ENCODE measurements at places on chromosomes 11 and 22.

DNA sequence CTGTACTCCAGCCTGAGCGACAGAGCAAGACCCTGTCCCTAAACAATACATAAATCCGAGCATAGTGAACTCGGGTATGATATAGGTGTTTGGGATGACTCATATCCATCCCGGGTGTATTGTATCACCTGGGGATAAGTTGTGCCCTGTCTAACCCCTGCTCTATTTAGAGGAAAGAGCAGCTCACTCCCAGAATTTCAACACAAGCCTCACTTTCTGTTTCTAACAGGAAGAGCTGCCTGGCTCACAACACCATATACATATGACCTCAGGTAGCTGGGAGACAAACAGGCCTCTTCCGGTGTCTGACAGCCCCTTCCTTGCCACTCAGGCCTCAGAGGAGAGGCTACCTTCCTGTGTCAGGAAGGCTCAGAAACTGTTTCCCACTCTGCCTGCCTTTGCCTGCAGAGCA, 9.9 kb upstream of the MICALL1 start:
- DNase-seq = peak; percentile 45
- H3K27ac ChIP-seq = peak overlapping the region; percentile 86
- no peaks in the 10 kb centered on the region for H3K27me3 ChIP-seq
- H3K36me3 ChIP-seq = no peaks in the 10 kb centered on the region
- H3K4me1 ChIP-seq = peaks cover 27% of the 10 kb centered on the region

DNA sequence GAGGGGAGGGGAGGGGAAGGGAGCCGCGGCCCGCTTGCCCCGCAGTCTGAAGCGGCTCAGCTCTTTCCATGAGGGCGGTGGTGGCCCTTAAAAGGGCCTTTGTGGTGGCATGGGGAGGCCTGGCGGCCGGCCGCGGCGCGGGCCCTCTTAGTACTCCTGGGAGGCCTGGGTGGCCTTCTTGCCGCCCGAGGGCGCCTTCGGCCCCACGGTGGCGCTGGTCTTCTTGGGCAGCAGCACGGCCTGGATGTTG, 6.9 kb downstream of the DPAGT1 start:
- H3K4me1 ChIP-seq = peaks cover 47% of the 10 kb centered on the region
- H3K27me3 ChIP-seq = no peaks in the 10 kb centered on the region
- peak; percentile 77 for DNase-seq
- peak overlapping the region; percentile 97 for H3K27ac ChIP-seq
- H3K4me3 ChIP-seq = peak overlapping the region; percentile 97
- H3K36me3 ChIP-seq = peaks cover 24% of the 10 kb centered on the region

- no peaks in the 10 kb centered on the region for H3K27me3 ChIP-seq
- H3K36me3 ChIP-seq = no peaks in the 10 kb centered on the region
- peak overlapping the region; percentile 13 for H3K4me3 ChIP-seq
- H3K27ac ChIP-seq = no peak overlapping the region
These were observed 12.6 kb upstream of the COX8A start for GRCh38 chr11:63961608-63962412.

- no peak overlapping the region for H3K27ac ChIP-seq
- H3K4me1 ChIP-seq = peaks cover 16% of the 10 kb centered on the region
- no peaks in the 10 kb centered on the region for H3K36me3 ChIP-seq
- peaks cover 21% of the 10 kb centered on the region for H3K27me3 ChIP-seq
- DNase-seq = no peak
These were observed 1.2 kb downstream of the CDC42EP2 start for GRCh38 chr11:65315866-65316226.

DNA sequence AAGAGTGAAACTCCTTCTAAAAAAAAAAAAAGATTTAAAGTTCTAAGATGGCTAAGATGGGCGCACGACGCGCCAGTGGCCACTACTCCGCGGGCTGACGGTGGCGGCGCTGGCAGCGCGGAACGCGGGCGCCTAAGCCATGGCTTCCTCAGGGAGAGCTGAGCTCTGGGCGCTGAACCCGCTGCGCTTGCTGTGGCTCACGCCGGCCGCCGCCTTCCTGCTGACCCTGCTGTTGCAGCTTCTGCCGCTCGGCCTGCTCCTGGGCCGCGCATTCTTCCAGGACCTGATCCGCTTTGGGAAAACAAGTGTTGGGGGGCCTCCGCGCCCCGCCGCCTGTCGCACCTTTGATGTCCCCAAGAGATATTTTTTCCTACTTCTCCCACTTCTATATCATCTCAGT, 19.5 kb downstream of the OOSP3 start:
- no peaks in the 10 kb centered on the region for H3K4me1 ChIP-seq
- H3K27ac ChIP-seq = no peak overlapping the region
- H3K36me3 ChIP-seq = no peaks in the 10 kb centered on the region
- no peak overlapping the region for H3K4me3 ChIP-seq
- H3K27me3 ChIP-seq = peaks cover 15% of the 10 kb centered on the region

DNA sequence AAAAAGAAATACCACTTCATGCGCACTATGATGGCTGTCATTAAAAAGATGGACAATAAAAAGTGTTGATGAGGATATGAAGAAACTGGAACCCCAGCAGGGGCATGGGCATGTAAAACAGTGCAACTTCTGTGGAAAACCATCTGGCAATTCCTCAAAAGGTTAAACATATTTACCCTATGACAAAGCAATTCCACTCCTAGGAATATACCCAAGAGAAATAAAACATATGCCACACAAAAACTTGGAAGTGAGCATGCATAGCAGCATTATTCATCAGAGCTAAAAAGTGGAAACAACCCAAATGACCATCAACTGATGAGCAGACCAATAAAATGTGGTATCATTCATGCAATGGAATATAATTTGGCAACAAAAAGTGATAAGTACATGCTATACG, 50.1 kb downstream of the LRRC32 start:
- H3K27me3 ChIP-seq = no peaks in the 10 kb centered on the region
- no peaks in the 10 kb centered on the region for H3K4me1 ChIP-seq
- no peak for DNase-seq
- peaks cover 4% of the 10 kb centered on the region for H3K36me3 ChIP-seq
- no peak overlapping the region for H3K4me3 ChIP-seq

GRCh38 chr11:125264100-125265022, 99.8 kb downstream of the PKNOX2 start:
- H3K4me1 ChIP-seq = peaks cover 4% of the 10 kb centered on the region
- H3K36me3 ChIP-seq = no peaks in the 10 kb centered on the region
- peaks cover 46% of the 10 kb centered on the region for H3K27me3 ChIP-seq
- no peak overlapping the region for H3K27ac ChIP-seq
- H3K4me3 ChIP-seq = no peak overlapping the region
- no peak for DNase-seq

DNA sequence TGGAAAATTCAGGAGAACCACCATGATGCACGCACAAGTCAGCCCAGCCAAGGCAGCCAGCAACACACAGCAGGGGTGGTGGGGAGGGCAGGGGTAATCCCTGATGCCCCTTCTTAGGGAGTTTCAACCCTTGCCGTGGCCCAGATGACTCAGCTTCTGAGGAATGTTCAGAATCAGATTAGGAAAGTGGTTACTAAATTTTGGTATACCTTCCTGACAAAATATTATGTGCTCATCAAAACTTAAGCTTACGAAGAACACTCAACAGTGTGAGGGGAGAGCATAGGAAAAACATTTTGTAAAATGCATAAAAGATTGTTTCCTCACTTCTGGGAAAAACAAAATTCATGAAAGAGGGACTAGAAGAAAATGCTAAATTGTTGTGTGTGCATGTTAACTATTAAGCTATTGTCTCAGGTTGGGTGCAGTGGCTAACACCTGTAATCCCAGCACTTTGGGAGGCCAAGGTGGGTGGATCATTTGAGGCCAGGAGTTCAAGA, 32.1 kb downstream of the SERPIND1 start:
- no peaks in the 10 kb centered on the region for H3K27me3 ChIP-seq
- peaks cover 19% of the 10 kb centered on the region for H3K36me3 ChIP-seq
- no peak for DNase-seq
- peaks cover 18% of the 10 kb centered on the region for H3K4me1 ChIP-seq

DNA sequence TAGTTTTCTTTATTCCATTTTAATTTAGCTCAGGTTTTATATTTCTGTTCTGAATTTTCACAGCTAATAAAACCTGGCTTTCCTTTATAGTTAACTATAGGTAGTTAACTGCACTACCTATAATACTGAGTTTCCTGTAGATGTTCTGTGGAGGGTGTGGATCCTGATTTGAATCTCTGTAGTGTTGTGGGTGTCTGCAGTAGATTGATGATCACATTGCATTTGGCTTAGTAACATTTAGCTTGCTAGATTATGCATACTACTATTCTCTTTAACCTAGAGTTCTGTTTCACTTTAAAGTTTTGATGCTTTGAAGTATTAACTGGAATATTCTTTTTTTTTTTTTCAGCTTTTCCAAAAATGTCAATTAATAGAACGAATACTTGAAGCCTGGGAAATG, 110.1 kb downstream of the PPP6R3 start:
- peaks cover 38% of the 10 kb centered on the region for H3K4me1 ChIP-seq
- peak overlapping the region; percentile 61 for H3K27ac ChIP-seq
- H3K4me3 ChIP-seq = no peak overlapping the region
- H3K36me3 ChIP-seq = peaks cover 8% of the 10 kb centered on the region
- H3K27me3 ChIP-seq = no peaks in the 10 kb centered on the region

GRCh38 chr11:67321313-67321871, 18.1 kb downstream of the SSH3 start:
- H3K4me3 ChIP-seq = no peak overlapping the region
- peaks cover 6% of the 10 kb centered on the region for H3K27me3 ChIP-seq
- H3K27ac ChIP-seq = no peak overlapping the region
- DNase-seq = no peak
- H3K4me1 ChIP-seq = peaks cover 19% of the 10 kb centered on the region

GRCh38 chr11:128453444-128454336, 133.7 kb downstream of the ETS1 start:
- H3K27ac ChIP-seq = peak overlapping the region; percentile 90
- DNase-seq = no peak
- no peaks in the 10 kb centered on the region for H3K27me3 ChIP-seq
- H3K4me3 ChIP-seq = no peak overlapping the region

GRCh38 chr11:64866173-64866491, 12.3 kb downstream of the EHD1 start:
- H3K27ac ChIP-seq = peak overlapping the region; percentile 85
- H3K27me3 ChIP-seq = no peaks in the 10 kb centered on the region
- H3K36me3 ChIP-seq = peaks cover 15% of the 10 kb centered on the region
- no peak for DNase-seq
- H3K4me1 ChIP-seq = peaks cover 99% of the 10 kb centered on the region

DNA sequence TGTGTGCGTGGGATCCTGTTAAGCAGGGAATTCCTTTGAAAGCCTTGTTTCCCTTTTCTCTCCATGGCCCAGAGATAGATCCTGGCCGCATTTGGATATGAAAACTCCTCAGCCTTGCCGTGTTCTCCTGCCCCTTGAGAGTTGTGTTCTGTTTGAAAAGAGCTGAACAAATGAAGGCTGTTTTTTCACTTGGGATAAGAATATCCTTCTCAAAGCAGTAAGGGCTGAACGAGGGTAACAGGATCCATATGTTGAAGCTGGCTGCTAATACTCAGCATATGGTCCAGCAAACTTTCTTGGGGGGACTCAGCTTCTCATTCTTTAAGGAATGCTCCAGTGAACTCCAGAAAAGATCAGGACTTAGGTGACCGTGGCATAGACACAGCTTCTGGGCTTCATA, 114.5 kb upstream of the TTC12 start:
- H3K36me3 ChIP-seq = no peaks in the 10 kb centered on the region
- no peak overlapping the region for H3K27ac ChIP-seq
- H3K4me3 ChIP-seq = no peak overlapping the region
- no peaks in the 10 kb centered on the region for H3K4me1 ChIP-seq
- DNase-seq = no peak

- H3K27me3 ChIP-seq = no peaks in the 10 kb centered on the region
- no peak overlapping the region for H3K4me3 ChIP-seq
- peak; percentile 21 for DNase-seq
- peaks cover 60% of the 10 kb centered on the region for H3K4me1 ChIP-seq
These were observed 10.2 kb upstream of the FCHSD2 start for GRCh38 chr11:73152086-73152853.

- no peak overlapping the region for H3K27ac ChIP-seq
- no peaks in the 10 kb centered on the region for H3K4me1 ChIP-seq
- peaks cover 12% of the 10 kb centered on the region for H3K27me3 ChIP-seq
These were observed 58.5 kb upstream of the ANO1 start for GRCh38 chr11:70019576-70020011.

- H3K27me3 ChIP-seq = peaks cover 34% of the 10 kb centered on the region
- H3K36me3 ChIP-seq = peaks cover 3% of the 10 kb centered on the region
- H3K27ac ChIP-seq = no peak overlapping the region
- DNase-seq = no peak
- H3K4me1 ChIP-seq = peaks cover 6% of the 10 kb centered on the region
- H3K4me3 ChIP-seq = no peak overlapping the region
These were observed 492.6 kb downstream of the MIAT start for GRCh38 chr22:27149921-27150543.

GRCh38 chr11:126926376-126926791, 74.2 kb downstream of the KIRREL3 start:
- H3K4me3 ChIP-seq = no peak overlapping the region
- DNase-seq = no peak
- peaks cover 17% of the 10 kb centered on the region for H3K27me3 ChIP-seq
- H3K27ac ChIP-seq = no peak overlapping the region

DNA sequence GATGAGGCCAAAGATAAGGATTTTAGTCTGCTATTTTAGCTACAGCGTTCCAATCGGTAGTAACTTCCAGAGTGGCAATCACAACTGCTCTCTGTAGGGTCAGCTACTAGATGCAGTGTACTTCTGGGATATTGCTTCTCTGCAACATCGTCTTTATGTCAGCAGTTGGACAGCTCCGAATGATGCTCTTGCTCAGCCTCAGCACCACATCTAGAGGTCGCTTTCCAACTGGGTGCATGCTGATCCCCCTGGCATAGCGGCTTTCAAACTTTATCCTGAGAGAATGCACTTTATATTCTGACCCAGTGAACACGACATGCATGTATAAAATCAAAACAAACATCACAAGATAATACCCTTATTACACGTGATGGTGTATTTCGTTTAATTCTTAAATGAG, 219.6 kb downstream of the C11orf87 start:
- no peak overlapping the region for H3K27ac ChIP-seq
- no peak overlapping the region for H3K4me3 ChIP-seq
- no peak for DNase-seq
- H3K4me1 ChIP-seq = no peaks in the 10 kb centered on the region

- DNase-seq = no peak
- H3K4me3 ChIP-seq = no peak overlapping the region
- no peak overlapping the region for H3K27ac ChIP-seq
- peaks cover 6% of the 10 kb centered on the region for H3K27me3 ChIP-seq
- no peaks in the 10 kb centered on the region for H3K4me1 ChIP-seq
These were observed 58.9 kb downstream of the RPUSD4 start for GRCh38 chr11:126152586-126152985.

- no peak for DNase-seq
- no peaks in the 10 kb centered on the region for H3K4me1 ChIP-seq
- H3K36me3 ChIP-seq = no peaks in the 10 kb centered on the region
These were observed 220.2 kb downstream of the CTTN start for GRCh38 chr11:70618431-70619101.

- peaks cover 6% of the 10 kb centered on the region for H3K4me1 ChIP-seq
- H3K27me3 ChIP-seq = no peaks in the 10 kb centered on the region
- peak; percentile 15 for DNase-seq
- no peaks in the 10 kb centered on the region for H3K36me3 ChIP-seq
These were observed 20.1 kb downstream of the TMEM218 start for GRCh38 chr11:125091247-125091876.
